Upper lobe of right lung (tissue), 1 donor: ENCODE measurements at places on chromosomes 11 and 22. TPM values are rescaled to one million over a fixed set of nuclear protein-coding genes. Genes with fewer than 3 reads are reported as not detected.

DNA sequence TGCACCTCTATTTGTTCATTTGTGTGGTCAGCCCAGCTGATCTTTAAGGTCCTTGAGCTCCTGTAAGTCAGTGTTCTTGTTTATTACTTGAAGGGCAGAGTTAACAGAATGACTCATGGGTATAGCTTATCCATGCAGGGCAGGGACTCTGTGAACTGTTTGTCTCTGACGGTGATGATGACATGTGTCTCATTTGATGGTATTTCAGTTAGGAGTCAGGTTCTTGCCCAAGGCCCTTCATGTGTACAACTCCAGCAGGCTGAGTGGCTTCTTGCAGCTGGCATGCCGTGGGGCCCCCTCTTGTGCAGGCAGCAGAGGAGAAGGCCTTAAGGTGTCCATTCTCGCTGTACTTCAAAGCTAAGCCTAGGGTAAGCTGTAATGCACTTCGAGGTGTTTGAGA, 165.1 kb downstream of the DBX1 start:
- H3K4me1 ChIP-seq, result peaks cover 5% of the 10 kb centered on the region
- DNase-seq, result no peak
- H3K27me3 ChIP-seq, result no peaks in the 10 kb centered on the region
- no peaks in the 10 kb centered on the region for H3K36me3 ChIP-seq
- H3K27ac ChIP-seq, result no peak overlapping the region
- H3K4me3 ChIP-seq, result no peak overlapping the region

DNA sequence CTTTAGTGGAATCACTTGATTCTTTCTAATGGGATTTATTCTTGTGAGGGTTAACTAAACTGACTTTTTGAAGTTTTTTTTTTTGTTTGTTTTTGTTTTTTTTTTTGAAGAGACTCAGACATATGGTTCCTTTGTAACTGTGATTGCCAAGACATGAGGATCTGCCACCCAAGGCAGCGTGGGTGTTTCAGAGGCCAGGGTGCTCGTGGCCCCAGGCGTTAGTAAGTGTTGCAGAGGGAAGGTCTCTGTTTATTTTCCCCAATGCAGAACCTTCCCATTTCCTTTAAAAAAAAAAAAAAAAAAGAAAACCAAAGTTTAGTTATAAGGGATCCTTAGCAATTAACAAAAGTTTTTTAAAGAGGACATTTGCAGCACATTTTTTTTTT, 94.8 kb downstream of the CTTN start:
- no peaks in the 10 kb centered on the region for H3K4me1 ChIP-seq
- H3K4me3 ChIP-seq, result no peak overlapping the region
- peak overlapping the region; percentile 19 for H3K27ac ChIP-seq
- H3K27me3 ChIP-seq, result no peaks in the 10 kb centered on the region
- DNase-seq, result peak; percentile 38

DNA sequence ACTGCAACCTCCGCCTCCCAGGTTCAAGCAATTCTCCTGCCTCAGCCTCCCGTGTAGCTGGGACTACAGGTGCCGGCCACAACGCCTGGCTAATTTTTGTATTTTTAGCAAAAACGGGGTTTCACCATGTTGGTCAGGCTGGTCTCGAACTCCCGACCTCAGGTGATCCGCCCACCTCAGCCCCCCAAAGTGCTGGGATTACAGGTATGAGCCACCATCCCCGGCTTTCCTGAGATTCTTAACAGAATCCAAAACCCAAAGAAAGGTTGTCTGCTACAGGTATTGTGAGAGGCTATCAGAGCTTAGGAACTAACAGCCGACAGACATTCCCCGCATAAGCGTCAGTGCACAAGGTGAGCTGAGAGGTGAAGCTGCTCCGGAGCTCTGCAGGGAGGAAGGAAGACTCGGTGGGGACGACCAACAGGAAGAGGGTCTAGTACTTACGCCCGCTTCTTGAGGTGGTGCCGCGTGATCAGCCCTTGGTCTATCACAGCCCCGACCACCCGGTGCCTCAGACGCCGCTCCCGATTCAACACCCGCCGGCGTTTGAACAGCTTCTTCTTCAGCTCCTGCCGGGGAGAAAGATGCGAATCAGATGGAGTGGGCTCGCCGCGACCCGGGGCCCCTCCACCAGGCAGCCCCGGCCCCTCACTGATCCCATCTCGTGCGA, 470 bp downstream of the C11orf98 start:
- peak overlapping the region; percentile 91 for H3K27ac ChIP-seq
- no peaks in the 10 kb centered on the region for H3K27me3 ChIP-seq
- no peak for DNase-seq
- peaks cover 21% of the 10 kb centered on the region for H3K4me1 ChIP-seq
- peak overlapping the region; percentile 92 for H3K4me3 ChIP-seq

GRCh38 chr11:107140983-107141382, 122.7 kb upstream of the GUCY1A2 start:
- no peak for DNase-seq
- no peaks in the 10 kb centered on the region for H3K4me1 ChIP-seq
- H3K27ac ChIP-seq, result no peak overlapping the region
- no peak overlapping the region for H3K4me3 ChIP-seq
- no peaks in the 10 kb centered on the region for H3K36me3 ChIP-seq
- H3K27me3 ChIP-seq, result no peaks in the 10 kb centered on the region

DNA sequence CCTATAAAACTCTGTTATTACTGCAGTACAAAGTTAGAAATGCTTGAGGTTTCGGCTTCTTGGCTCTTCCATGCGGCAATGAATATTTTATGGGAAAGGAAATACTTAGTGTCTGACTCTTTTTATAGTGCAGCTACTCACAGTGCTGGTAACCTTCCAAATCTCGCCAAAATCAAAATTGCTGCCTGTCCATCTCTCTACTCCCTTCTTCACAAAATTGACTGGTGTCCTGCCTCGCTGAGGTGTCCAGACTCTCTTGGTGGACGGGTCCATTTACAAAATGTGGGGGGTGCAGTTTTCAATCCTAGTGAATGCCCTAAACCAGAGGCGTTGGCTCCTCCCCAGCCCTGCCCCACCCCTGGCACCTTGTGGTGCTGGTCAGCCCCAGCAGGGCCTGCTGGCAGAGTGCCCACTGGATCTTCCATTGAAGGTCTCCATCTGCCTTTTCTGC, 73.5 kb downstream of the ZBTB16 start:
- peaks cover 100% of the 10 kb centered on the region for H3K4me1 ChIP-seq
- no peak for DNase-seq
- H3K27me3 ChIP-seq, result no peaks in the 10 kb centered on the region

- H3K4me1 ChIP-seq, result no peaks in the 10 kb centered on the region
- H3K27me3 ChIP-seq, result no peaks in the 10 kb centered on the region
- H3K27ac ChIP-seq, result no peak overlapping the region
- no peak for DNase-seq
Observed at GRCh38 chr22:48677168-48677520, 1150.5 kb downstream of the BRD1 start.

GRCh38 chr11:30258679-30259078, 27.9 kb downstream of the FSHB start:
- H3K36me3 ChIP-seq, result no peaks in the 10 kb centered on the region
- H3K4me1 ChIP-seq, result no peaks in the 10 kb centered on the region
- H3K27ac ChIP-seq, result no peak overlapping the region
- no peak overlapping the region for H3K4me3 ChIP-seq

DNA sequence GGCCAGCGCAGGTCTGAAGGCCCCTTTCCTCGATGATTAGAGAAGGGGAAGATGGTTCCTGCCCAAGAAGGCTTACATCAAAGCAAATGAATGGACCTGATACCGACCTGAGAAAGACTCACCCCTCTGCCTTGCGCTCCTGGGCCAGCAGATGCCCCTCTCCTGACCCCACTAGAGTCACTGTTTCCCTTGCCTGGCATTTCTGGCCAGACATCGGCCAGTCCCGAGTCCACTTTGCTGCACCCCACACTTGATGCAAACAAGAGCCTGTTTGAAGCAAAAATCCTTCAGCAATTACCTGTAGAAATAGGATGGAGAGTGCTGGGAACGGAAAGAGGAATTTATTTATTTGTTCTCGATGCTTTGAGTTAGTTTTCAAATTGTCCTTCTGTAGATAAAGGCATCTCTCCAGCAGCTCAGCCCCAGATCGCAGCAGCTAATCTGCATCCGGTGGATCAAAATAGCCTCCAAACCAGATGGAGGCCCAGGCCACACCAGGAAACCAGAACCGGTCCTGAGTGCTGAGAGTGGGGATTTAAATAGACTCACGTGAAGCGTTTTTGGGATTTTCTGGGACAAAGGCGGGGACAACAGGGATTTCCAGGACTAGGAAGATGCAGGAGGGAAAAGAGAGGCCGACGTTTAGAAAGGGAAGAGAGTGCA, 148.6 kb downstream of the TRIM29 start:
- no peak for DNase-seq
- H3K27me3 ChIP-seq, result peaks cover 4% of the 10 kb centered on the region
- H3K4me3 ChIP-seq, result no peak overlapping the region

GRCh38 chr22:26199665-26200064, 30.4 kb downstream of the SEZ6L start:
- H3K27ac ChIP-seq, result no peak overlapping the region
- H3K4me1 ChIP-seq, result no peaks in the 10 kb centered on the region
- H3K4me3 ChIP-seq, result no peak overlapping the region
- H3K27me3 ChIP-seq, result peaks cover 17% of the 10 kb centered on the region

DNA sequence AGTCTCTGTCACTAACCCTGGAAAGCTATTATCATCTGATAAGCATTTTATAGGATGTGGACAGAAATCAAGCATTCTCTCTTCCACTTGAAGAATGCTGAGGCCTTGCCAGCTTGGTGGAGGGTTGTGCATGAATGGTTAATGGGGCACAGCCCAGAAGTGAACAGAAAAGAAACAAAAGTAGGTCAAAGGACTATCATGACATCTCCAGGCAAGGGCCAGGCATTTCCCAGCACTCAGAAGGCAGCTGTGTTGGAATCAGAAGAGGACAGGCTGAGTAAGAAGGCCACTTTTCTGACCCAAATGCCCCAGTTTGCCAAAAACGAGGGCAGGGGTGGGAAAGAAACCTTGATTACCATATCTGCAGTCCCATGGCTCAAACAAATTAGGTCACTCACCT, 12.4 kb downstream of the TENM4 start:
- DNase-seq, result no peak
- H3K27ac ChIP-seq, result no peak overlapping the region
- H3K4me1 ChIP-seq, result no peaks in the 10 kb centered on the region
- H3K36me3 ChIP-seq, result no peaks in the 10 kb centered on the region
- no peak overlapping the region for H3K4me3 ChIP-seq

GRCh38 chr11:94129512-94130297, 1.1 kb downstream of the PANX1 start:
- peak overlapping the region; percentile 96 for H3K4me3 ChIP-seq
- no peaks in the 10 kb centered on the region for H3K27me3 ChIP-seq
- H3K4me1 ChIP-seq, result peaks cover 48% of the 10 kb centered on the region
- H3K36me3 ChIP-seq, result no peaks in the 10 kb centered on the region
- H3K27ac ChIP-seq, result peak overlapping the region; percentile 96

- H3K36me3 ChIP-seq, result no peaks in the 10 kb centered on the region
- no peaks in the 10 kb centered on the region for H3K4me1 ChIP-seq
- no peak overlapping the region for H3K27ac ChIP-seq
- no peaks in the 10 kb centered on the region for H3K27me3 ChIP-seq
Observed at GRCh38 chr11:85295694-85296271, 331.4 kb downstream of the DLG2 start.

GRCh38 chr11:12288212-12288930, 89.0 kb upstream of the PARVA start:
- no peak overlapping the region for H3K4me3 ChIP-seq
- H3K27me3 ChIP-seq, result no peaks in the 10 kb centered on the region
- H3K27ac ChIP-seq, result no peak overlapping the region
- peak; percentile 83 for DNase-seq
- H3K36me3 ChIP-seq, result no peaks in the 10 kb centered on the region
- H3K4me1 ChIP-seq, result peaks cover 4% of the 10 kb centered on the region

- peaks cover 3% of the 10 kb centered on the region for H3K4me1 ChIP-seq
- no peak overlapping the region for H3K27ac ChIP-seq
- H3K27me3 ChIP-seq, result peaks cover 38% of the 10 kb centered on the region
- peak overlapping the region; percentile 61 for H3K4me3 ChIP-seq
Observed at GRCh38 chr22:17371448-17371847, 2.2 kb downstream of the CECR2 start.

- H3K27ac ChIP-seq, result no peak overlapping the region
- peaks cover 15% of the 10 kb centered on the region for H3K4me1 ChIP-seq
- no peak overlapping the region for H3K4me3 ChIP-seq
- DNase-seq, result no peak
- no peaks in the 10 kb centered on the region for H3K36me3 ChIP-seq
Observed at GRCh38 chr11:82874646-82875523, 25.3 kb downstream of the PRCP start.

DNA sequence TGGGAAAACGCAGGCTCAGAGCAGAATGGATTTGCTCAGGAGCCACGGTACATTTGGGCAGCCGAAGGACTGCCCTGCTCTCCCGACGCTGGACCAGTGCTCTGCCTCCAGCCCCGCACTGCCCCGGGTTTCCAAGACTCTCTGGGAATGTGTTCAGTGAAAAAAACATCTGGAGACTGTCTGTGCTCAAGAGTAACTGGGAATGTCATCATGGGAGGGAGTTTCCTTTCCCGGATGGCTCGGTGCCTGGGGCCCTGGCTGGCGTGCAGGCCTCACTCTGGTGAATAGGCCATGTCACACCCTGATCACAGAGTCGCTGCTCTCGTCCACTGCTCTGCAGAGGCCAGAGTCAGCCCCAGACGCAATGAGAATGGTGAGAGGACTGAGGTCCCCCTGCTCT, 9.8 kb upstream of the APOL6 start:
- no peak overlapping the region for H3K4me3 ChIP-seq
- no peaks in the 10 kb centered on the region for H3K27me3 ChIP-seq
- DNase-seq, result no peak
- H3K36me3 ChIP-seq, result no peaks in the 10 kb centered on the region
- peaks cover 20% of the 10 kb centered on the region for H3K4me1 ChIP-seq

GRCh38 chr11:86747801-86748200, 52.5 kb upstream of the PRSS23 start:
- no peak overlapping the region for H3K27ac ChIP-seq
- DNase-seq, result no peak
- peaks cover 2% of the 10 kb centered on the region for H3K4me1 ChIP-seq
- no peak overlapping the region for H3K4me3 ChIP-seq

DNA sequence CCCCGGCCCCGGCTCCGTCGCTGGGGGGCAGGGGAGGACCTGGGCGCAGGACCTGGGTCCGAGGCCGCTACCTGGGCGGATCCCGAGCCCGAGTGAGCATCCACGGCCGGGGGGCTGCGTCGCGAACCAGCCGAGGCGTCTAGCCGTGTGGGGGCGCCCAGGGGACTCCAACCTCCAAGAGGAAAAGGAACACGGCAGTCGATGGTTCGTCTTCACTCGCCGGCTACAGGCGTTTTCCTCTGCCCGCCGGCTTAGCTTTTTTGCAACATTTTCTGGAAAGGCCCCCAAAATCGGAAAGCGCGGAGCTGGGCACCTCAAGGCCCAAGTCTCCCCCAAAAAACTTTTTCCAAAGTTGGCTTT, 666 bp downstream of the PDGFB start:
- H3K4me1 ChIP-seq, result peaks cover 42% of the 10 kb centered on the region
- no peaks in the 10 kb centered on the region for H3K36me3 ChIP-seq
- peaks cover 28% of the 10 kb centered on the region for H3K27me3 ChIP-seq
- peak overlapping the region; percentile 51 for H3K27ac ChIP-seq
- DNase-seq, result no peak
- peak overlapping the region; percentile 58 for H3K4me3 ChIP-seq

ST14 gene
- 59.1 TPM for total RNA-seq

FXYD6 gene
- 59.0 TPM for total RNA-seq

OR8K1 gene
- not detected for total RNA-seq

SIRT3 gene
- total RNA-seq, result 15.7 TPM

SHANK2 gene
- total RNA-seq, result 62.5 TPM

KRTAP5-11 gene
- not detected for total RNA-seq

GTF2H1 gene
- total RNA-seq, result 40.8 TPM

ARL14EP gene
- 21.6 TPM for total RNA-seq

ALDH3B1 gene
- total RNA-seq, result 95.9 TPM

NTM gene
- 3.7 TPM for total RNA-seq

IFITM10 gene
- 7.9 TPM for total RNA-seq

MYO18B gene
- total RNA-seq, result 0.14 TPM

SLC29A2 gene
- 14.2 TPM for total RNA-seq

MIAT gene
- 6.1 TPM for total RNA-seq

TYR gene
- total RNA-seq, result not detected

ARHGAP20 gene
- 6.6 TPM for total RNA-seq

ACRV1 gene
- not detected for total RNA-seq

OR52R1 gene
- total RNA-seq, result not detected

CNIH2 gene
- 1.6 TPM for total RNA-seq
